MG63 (cell line): ENCODE measurements at places on chromosomes 4 and X.

GRCh38 chrX:35819241-35819640 lies 21.1 kb downstream of the MAGEB16 start:
- DNase-seq, result peak; percentile 2

- peak; percentile 9 for DNase-seq
These were observed 290.6 kb upstream of the TAPT1 start for GRCh38 chr4:16516796-16517439.

- peak; percentile 91 for DNase-seq
These were observed 19.5 kb downstream of the CNGA2 start for GRCh38 chrX:151754047-151754429.

- DNase-seq, result no peak
These were observed 32.7 kb downstream of the METAP1 start for GRCh38 chr4:99028187-99028586.

GRCh38 chrX:350148-350533 lies 31.5 kb upstream of the GTPBP6 start:
- DNase-seq, result no peak

DNA sequence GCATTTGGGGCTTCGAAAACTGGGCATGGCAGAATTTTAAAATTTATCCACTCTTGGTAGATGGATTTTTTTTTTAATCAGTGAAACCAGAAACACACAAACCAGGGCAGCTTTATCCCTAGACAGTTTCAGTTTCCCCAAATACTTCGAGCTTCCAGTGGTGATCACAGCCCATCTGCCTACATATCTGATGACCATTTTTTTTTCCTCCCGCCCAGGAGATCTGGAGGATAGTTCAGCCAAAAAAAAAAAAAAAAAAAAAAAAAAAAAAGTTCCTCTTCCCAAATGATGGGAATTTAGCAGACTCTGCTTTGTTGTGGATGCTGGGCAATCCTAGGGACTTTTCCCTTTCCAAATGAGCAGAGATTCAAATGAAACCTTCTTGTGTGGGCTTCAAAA lies 1.0 kb upstream of the TBC1D9 start:
- DNase-seq, result no peak
